Aorta (tissue), 5 donors: ENCODE measurements at places on chromosomes 4 and X.

DNA sequence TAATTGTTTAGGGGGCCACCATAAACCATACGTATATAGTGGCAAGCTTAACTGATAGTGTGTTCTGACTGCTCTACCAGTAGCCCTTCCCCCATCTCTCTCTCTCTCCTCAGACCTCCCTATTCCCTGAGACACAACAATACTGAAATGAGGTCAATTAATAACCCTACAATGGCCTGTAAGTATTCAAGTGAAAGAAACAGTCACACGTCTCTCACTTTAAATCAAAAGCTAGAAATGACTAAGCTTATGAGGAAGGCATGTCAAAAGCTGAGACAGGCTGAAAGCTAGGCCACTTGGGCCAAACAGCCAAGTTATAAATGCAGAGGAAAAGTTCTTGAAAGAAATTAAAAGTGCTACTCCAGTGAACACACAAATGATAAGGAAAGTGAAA, 78.0 kb downstream of the PRDM5 start:
- no peak for DNase-seq

GRCh38 chr4:146267826-146268225, 53.5 kb downstream of the REELD1 start:
- no peak for DNase-seq

DNA sequence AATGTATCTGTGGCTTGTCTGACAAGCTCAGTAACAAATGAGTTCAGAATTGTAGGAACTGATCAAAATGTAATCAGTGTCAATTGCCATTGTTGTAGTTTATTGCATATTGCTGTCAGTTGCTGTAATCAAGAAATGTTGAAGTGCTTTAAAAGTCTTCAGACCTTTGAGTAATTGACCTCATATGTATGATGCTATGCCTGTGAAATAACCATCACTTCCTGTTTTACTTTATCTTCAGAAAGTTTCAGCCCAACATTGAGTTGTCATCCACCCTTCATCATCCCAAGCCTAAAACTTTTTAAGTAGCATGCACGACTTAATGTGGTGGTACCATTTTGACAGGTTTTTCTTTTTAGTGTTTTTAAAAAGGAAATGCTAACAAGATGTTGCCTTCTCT, 212.4 kb downstream of the ARHGAP10 start:
- DNase-seq = no peak

GRCh38 chr4:84503495-84504437, 4.7 kb upstream of the NKX6-1 start:
- no peak for DNase-seq

DNA sequence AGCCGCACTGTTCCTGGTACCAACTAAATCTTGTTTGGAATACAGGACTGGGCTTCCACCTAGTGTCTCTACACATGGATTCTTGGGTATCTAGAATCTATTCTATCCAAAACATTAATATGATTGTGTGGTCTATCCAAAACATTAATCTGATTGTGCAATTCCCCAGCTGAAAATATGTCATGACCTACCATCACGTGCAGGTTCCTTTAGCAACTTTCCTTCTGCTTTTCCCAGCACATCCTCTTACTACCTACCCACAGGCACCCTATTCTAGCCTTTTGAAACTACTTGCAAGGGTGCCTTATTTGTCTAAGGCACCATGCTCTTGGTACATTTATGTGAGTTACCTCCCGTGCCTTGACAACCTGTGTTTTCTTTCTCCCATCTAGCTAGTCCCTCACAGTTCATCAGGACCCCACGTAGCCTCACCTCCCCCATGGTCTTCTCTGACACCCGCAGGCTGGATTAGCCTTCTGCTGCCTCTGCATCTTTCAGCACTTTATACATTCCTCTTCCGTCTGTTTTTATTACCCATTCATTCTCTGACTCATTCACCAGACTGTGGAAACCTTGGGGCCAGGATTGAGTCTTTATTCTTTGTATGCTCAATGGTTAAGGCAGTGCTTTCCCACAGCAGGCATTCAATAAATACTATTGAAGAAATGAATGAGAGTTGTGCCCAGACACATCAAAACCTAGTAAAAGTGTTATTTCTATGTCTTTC, 88.8 kb upstream of the FAM9B start:
- no peak for DNase-seq

- DNase-seq = no peak
Observed at GRCh38 chrX:150463566-150463965, 100.4 kb downstream of the MAMLD1 start.

DNA sequence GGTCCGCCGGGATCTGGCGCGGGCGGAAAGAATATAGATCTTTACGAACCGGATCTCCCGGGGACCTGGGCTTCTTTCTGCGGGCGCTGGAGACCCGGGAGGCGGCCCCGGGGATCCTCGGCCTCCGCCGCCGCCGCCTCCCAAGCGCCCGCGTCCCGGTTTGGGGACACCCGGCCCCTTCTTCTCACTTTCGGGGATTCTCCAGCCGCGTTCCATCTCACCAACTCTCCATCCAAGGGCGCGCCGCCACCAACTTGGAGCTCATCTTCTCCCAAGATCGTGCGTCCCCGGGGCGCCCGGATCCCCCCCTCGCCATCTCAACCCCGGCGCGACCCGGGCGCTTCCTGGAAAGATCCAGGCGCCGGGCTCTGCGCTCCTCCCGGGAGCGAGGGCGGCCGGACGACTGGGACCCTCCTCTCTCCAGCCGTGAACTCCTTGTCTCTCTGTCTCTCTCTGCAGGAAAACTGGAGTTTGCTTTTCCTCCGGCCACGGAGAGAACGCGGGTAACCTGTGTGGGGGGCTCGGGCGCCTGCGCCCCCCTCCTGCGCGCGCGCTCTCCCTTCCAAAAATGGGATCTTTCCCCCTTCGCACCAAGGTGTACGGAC, 482 bp upstream of the SHOX start:
- DNase-seq = peak; percentile 57

DNA sequence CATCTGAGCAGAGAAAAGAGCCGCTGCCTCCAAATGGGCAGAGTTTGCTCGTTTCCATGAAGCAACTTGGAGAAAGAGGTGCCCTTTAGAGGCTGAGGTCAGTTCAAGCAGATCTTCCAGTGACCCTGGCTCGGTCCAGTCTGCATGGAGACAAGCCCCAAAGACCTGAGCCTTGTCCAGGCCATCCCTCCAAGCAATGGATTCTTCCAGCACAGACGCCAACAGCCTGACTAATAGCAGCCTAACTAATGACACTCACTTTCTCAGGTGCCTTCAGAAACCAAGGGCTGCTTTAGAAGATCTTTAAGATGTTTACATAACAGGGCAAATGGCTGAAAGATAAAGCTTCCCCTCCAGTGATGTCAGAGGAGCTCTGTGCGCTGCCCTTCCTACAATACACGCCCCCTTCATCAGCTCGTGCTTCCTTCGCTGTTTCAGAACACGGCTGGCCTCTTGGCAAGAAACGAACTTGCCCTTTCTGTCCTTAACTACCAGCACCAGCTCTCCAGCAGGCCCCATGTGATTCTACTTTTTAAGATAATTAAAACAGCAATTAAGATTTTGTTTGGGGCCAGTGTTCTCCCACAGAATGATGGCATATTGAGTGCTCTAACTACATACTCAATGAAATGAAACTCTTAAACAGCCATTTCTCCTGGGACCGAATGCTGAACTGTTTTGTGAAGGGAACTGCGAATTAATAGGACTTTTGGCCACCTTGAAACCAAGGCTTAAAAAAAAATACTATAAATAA, 119.0 kb downstream of the GPR143 start:
- DNase-seq = no peak
